NCI-H1417 treated with DMSO at 0.1 percent for 48 hours (cell line): ENCODE measurements at places on chromosomes 16 and 17.

GRCh38 chr17:7167832-7168231 lies 11.3 kb downstream of the ASGR1 start:
- no peak for DNase-seq

- DNase-seq = no peak
Measured at GRCh38 chr16:79721270-79721669, 120.7 kb upstream of the MAF start.

DNA sequence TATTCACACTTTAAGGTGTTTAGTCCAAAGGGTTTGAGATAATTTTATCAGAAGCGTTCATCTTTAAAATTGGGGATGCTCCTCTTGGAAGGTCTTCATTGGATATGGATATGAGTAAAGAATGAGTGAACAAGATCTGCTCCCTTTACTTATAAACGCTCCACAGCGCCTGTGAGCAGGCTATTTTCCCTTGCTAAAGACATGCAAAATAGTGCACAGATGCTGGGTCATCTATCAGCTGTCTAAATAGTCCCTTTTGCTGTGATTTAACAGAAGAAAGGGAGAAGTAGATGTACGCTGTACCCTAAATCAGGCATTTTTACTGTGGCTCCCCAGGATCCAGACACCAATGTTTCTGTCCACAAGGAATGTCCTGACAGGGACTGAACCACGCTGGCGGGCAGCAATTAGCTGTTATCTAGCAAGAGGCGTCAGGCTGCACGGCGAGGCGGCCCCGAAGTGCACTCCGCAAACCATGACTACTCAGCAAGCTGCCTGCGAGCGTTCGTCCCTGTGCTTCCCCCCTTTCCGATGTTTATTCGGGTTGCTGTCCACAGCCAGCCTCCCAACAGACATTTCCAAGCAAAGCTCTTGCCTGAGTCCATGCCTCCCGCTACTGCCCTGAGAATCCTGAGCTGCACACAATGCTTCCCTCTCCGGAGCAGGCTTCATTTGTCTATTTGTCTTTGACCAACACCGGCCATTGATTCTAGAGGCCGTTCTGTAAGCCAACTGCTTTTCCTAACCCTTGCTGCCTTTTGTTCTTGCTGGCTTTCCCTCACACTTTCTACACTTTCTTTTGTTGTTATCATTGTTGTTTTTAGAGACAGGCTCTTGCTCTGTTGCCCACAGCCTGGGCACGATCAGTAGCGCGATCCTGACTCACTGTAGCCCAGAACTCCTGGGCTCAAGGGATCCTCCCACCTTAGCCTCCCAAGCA lies 55.7 kb upstream of the CNEP1R1 start:
- DNase-seq = no peak

- no peak for DNase-seq
Measured at GRCh38 chr17:21474815-21475214, 98.7 kb downstream of the KCNJ12 start.

DNA sequence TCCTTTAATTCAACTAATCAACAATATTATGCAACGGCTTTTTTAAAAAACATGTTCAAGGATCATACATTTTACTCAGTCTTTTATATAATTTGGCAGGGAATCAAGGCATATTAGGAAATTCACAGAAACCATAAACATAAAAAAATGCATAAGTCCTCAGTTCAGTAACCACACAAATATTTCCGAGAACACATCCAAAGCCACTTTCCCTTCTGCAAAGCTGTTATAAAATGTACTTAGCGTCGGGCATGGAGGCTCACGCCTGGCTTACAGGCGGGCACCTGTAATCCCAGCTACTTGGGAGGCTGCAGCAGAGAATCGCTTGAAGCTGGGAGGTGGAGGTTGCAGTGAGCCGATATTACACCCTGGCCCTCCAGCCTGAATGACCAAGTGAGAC lies 9.7 kb upstream of the ZC3H7A start:
- no peak for DNase-seq

- DNase-seq = no peak
Measured at GRCh38 chr17:34580685-34581445, 1.5 kb downstream of the TMEM132E start.

DNA sequence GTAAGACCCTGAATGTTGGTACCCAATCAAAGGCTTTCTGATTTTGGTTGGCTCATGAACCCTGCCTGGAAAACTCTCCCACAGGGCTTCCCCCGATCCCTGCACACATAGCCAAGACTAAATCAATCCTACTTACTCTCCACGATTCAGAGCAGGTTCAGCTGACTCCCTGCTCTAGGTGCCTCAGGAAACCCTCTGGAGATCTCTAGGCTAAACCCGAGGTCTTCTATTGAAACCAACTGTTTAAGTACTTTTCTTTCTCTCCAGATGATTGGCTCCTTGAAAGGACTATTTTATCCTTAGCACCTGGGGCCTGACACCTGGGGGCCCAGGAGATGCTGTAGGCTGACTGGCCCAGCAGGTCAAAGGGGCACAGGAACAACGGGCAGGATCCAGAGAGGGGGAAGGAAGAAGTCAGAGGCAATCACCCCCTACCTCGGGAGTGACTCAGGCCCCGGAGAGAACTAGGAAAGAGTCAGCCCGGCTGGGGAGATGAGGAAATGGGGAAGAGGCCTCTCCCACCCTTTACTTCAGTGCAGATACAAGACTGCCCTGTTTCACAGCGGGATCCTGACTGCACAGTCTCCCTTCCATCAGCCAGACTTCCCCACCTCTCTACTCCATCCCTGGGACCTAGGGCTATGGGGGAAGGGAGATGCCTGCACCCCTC lies 2.0 kb downstream of the TBC1D10B start:
- DNase-seq = no peak

- no peak for DNase-seq
Measured at GRCh38 chr16:53864819-53865493, 161.0 kb downstream of the FTO start.

GRCh38 chr16:89422527-89422904 lies 67.8 kb downstream of the ANKRD11 start:
- DNase-seq = no peak

GRCh38 chr16:23423496-23424049 lies 29.4 kb downstream of the COG7 start:
- DNase-seq = peak; percentile 75

DNA sequence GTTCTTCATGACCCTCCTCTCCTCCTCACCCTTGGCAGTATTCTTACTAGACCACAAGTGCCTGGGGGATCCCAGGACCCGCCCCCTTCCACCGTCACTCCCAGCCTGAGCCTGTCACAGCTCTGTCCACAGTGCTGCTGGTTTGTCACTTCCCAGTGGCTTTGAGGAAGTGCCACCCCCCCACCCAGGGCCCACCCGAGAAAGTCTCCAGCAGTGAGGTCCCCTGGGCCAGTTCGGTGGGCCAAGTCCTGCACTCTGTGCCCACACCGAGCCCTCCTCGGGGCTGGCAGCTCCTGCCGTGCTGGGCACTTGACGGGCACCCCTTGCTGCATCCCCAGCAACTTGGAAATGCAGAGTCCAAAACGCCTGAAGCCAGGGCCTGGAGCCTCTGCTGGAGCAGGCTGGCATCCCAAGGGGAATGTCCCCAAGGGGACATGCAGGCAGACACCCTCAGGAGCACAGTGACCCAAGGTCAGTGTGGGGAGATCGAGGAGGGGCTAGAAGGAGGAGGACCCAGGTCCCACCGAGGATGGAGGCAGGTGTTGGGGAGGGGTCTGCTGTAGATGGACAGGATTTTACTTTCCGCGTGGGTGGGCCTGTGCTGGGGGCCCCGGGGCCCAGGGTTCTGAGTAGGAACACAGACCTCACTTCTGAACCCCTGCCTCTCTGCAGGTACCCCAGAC lies 15.5 kb downstream of the MMP15 start:
- no peak for DNase-seq

DNA sequence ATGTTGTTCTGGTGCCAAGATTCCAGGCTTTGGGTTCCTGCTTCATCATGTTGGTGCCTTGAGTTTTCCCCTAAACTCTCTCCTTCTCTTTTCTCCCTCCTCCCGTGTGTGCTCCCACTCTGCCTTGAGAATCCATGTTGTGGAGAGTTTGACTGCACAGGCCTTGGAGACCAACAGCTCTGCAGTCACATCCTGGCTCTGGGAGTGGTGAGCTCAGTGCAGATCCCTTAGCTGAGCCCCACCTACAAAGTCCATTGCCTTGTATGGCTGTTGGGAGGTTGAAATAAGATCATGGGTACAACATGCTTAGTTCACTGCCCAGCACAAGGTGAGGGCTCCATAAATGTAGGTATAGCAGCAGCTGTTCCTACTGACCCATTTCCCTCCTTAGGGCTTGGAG lies 85.9 kb downstream of the IRX3 start:
- DNase-seq = no peak

- no peak for DNase-seq
Measured at GRCh38 chr16:48131201-48131935, 24.4 kb downstream of the ABCC12 start.

DNA sequence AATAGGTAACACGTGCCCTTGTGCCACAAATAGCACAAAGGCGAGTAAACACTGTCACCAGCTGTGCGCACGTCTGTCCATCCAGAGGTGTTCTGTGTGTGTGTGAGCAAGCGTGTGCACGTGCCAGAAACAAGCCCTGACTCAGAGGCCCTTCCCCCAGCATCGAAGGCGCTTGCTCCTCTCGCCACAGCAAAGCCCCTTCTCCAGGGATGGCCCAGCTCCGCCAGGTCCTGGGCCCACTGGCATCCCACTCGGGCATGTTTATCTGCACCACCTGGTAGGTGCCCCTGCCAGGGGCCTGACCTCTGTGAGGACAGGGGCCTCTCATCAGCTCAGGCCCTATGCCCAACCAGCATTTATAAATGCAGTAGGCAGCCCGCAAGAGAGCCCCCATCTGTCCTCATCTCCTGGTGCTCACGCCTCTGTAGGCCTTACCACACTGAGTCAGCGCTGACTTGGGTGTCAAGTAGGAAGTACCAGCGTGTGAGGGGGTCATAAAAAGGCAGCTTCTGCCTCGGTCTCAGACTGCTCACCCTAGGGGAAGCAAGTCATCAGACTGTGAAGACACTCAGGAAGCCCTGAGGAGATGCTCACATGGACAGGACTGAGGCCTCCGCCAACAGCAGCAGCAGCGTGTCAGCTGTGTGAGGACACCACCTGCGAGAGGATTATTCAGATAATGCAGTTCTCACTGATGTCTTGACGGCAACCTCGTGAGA lies 10.8 kb downstream of the TMEM235 start:
- no peak for DNase-seq

GRCh38 chr17:64723781-64724180 lies 61.7 kb upstream of the SMURF2 start:
- no peak for DNase-seq

DNA sequence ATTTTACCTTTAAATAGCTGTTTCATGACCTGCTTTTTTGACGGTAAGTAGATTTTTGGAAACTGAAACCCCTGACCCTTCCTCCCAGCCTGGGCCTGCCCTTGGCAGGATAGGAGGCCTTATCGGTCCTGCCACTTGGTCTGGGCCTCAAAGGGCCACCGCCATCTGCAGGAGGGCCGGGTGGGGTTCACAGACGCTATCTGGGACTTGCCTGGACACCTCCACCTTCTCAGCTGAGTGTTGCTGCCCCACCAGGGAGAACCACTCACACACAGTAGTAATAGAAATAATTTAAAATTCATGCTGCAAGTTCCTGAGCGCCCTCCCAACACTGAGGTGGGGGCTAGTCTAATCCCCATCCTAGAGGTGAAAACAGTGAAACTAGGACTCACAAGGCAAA lies 4.6 kb upstream of the NPRL3 start:
- no peak for DNase-seq

GRCh38 chr17:57463103-57463885 lies 207.0 kb downstream of the MSI2 start:
- DNase-seq = no peak

GRCh38 chr17:31745964-31746600 lies 113.0 kb downstream of the COPRS start:
- DNase-seq = no peak

GRCh38 chr16:23359092-23359760 lies 57.1 kb downstream of the SCNN1B start:
- no peak for DNase-seq

- no peak for DNase-seq
Measured at GRCh38 chr17:9228408-9229159, 207.3 kb downstream of the NTN1 start.

DNA sequence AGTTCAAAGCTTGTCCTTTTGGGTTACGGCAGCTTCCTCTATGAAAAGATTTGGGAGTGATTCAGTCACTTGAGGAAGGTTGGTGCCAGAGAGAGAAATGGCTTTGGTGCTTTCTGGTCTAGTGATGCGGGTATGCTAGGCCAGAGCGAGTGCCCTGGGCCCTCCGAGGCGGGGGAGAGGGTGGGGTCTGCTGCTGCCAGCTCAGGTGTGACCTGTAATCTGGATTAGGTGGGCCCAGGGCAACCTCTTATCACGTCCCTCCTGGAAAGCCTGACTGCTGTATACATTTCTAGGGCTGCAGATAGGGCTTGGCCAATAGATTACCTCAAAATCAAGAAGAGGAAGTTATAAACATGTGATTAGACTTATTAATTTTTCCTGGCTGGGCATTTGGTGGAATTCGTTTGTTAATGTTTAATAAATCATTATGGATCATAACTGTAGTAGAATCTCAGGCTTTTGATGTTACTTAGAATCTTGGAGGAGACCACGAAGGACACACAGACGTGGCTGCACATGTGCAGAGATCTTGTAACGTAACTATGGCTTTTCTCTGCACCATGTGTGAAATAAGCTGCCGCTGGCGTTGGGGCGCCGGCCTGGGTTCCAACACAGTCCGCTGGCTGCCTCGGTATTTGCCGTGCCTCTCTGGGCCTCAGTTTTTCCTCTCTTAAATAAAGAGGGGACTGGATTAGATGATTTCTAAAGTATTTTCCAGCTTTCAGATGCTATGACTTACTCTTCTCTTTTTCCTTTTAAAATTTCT lies 1.2 kb downstream of the IRF8 start:
- no peak for DNase-seq

DNA sequence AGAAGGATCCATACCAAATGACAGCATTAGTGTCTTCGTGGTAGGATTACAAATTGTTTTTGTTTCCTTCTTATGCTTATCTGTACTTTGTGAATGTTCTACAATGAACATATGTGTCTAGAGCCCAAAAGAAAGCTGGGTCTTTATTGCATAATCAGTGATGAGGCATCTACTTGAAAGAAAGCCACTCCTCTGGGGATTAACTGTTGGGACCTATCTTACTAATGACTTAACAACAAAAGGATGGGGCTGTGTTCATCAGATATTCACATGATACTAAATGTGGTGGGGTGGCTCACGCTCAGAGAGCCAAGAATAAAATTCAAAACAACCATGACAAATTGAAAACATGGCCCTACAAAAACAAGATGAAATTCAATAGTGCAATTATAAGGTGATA lies 160.2 kb downstream of the RGS9 start:
- no peak for DNase-seq

- no peak for DNase-seq
Measured at GRCh38 chr16:73998707-73999106, 297.9 kb upstream of the PSMD7 start.

- no peak for DNase-seq
Measured at GRCh38 chr16:53949715-53950410, 245.9 kb downstream of the FTO start.
